ENCODE measurements at places on chromosomes 7 and 10. TPM values are rescaled to one million over a fixed set of nuclear protein-coding genes. Genes with fewer than 3 reads are reported as not detected.

DNA sequence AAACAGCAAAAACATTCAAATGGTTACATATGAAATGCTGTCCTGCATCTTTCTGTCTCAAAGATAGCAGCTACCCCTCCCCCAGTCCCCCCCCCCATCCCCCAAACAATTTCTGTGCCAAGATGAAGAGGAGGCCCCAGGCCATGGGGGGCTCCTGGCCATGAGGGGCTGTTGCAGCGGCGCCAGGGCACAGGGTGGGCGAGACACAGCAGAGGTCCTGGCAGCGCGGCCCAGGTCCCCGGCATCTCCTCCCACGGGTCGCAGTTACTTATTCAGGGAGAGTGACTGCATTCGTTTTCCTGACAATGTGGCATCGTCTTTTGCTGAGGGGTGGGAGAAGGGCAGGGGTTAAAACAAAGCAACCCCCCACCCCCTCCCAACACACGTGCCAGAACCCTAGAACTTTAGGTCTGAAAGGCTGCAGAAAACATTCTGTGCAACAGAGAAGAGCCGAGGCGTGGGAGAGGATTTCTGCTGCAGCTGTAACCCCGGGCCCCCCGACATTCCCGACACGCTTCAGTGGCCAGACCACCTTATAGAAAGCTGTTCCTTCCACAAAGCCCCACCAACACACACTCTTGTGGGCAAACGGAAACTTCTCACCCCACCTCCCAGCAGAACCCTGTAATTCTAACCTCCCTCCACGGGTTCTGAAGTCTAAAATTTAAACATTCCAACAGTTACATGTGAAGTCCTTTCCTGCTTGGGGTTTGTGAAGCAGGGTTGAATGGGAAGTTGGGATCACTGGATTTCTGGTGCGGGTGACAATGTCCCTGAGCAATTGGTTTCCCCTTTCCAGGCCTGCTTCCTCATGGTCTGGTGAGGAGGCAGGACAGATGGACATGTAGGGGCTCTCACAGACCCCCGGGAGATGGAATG is 11.7 kb downstream of the PDAP1 start:
- DNase-seq: no peak

DNA sequence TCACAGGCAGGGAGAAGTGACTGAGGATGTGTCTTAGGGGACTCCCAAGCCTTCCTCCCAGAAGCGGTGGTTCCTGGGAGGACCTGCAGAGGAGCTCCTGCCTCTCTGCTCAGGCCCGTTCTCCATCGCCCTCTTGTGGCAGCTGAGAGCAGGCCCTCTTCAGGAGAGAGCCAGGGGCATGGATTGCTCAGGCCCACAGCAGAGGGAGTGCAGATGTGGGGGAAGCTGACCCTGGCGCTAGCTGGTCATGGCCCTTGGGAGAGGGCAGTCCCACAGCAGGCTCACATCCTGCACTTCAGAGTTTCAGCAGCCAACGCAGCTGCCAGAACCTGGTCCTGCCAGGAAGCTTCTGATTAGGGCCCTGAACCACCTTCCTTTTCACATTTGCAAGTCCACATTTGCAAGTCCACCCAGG is 94.8 kb upstream of the TARP start:
- peak; percentile 68 for DNase-seq

DNA sequence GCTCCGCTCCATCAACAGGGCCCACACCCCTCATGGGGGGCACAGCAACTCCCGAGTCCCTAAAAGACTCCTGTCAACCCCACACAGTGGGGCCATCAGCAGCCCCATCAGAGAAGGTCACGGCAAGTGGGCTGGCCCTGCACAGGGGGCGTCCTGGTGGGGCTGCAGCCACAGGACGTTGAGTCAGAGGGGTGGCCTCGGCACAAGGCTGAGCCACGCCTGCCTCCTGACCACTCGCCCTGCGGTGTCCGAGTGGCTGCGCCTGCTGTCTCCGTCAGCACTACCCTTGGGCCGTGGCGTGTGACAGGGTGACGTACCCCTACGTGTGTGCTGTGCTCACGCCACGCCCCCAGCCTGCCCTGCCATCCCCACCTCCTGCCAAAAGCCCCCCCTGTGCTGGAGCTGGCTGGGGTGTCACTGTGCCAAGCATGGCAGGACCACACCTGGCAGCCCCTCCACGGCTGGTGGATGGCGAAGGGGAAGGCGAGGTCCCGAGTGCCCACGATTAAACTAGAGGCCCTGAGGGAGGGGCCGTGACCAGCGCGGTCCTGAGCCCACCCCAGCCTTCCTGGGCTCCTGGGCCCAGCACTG is 26.0 kb upstream of the NKX6-2 start:
- no peak for DNase-seq

DNA sequence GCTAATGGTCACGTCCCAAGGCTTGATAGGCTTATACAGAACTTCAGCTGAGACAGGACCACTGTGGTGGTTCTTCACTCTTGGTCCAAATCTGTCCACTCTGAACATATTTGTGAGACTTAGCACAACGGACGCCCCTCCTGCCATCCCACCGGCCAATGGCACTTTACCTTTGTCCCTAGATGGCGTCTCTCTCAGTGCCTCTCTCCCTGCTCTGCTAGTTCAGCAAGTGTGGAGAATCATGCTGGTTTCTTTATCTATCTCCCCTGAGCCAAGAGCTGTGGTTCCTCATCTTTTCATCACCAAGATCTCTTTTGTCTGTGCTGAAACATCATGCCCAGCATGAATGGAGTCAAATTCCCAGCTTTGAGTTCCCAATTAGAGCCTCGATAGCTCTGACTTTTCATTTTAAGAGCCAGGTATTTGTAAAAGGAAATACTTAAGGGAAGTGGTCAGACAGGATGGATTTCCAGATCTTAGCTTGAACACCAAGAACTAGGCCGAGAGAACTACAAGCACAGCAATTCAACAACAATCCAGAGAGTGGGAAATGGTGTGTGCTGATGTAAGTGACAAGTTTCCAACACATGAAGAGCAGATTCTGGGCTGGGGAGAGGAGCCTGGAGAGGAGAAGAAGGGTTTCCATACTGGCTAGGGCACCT is 69.5 kb downstream of the ZNF800 start:
- DNase-seq: no peak

- DNase-seq: no peak
Observed at GRCh38 chr7:80770675-80771081, 132.2 kb downstream of the CD36 start.

DNA sequence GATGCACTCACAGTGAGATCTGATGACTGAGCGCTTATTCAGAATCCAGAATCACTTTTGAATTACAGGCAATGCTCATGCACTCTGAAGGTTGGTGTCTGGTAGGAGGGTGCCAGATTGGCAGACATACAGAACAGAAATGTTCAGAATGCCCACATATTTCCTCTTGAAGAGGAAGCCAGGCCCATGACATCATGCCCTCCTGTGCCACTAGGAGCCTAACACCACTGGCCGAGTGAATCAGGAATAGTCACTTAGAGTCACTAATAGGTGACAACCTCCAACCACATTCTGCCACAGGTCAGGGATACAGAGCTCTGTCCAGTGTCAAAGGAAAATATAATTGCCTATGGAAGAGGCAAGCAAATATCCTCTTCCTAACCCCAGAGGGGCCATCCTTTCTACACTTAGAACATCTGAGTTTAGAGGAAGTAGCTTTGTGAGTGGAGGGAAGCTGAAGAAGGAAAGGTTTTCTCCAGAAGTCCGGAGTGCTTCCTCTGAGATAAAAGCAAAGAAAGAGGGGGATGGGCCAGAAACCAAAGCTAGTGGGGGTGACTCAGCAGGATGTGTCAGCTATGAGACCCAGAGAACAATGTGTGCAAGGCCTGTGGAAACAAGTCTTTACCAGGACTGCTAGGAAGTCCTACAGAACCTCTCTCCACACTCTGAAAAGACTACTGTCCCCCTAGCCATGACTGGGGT is 838.8 kb downstream of the GRID1 start:
- DNase-seq: no peak

GRCh38 chr10:72186258-72186981 is 29.4 kb upstream of the ANAPC16 start:
- DNase-seq: no peak

The EBF3 gene
- not detected for total RNA-seq

- no peak for DNase-seq
Observed at GRCh38 chr10:26335574-26336093, 102.5 kb upstream of the APBB1IP start.

DNA sequence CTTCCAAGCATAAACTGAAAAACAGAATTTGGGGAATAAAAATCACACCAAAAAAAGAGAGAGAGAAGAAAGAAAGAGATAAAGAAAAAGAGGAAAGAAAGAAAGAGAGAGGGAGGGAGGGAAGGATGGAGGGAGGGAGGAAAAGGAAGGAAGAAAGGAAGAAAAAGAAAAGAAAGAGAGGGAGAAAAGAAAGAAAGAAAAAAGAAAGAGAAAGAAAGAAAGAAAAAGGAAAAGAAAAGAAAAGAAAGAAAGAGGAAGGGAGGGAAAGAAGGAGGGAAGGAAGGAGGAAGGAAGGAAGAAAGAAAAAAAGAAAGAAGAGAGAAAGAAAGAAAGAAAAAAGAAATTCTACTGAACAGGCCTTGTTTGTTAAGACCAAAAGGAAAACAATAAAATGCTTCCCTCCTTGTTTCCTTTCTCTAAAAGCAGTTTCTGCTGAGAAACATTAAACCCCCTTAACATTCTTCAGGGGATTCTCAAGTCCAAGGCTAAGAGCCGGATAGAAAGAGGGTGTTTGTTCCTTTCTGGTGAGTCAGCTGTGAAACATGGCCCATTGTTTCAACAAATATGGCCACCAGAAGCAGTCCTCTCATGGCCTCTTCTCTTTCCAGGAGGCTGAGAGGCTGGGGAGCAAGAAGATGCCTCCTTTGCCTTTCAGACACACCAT is 46.9 kb upstream of the GPAM start:
- DNase-seq: no peak

DNA sequence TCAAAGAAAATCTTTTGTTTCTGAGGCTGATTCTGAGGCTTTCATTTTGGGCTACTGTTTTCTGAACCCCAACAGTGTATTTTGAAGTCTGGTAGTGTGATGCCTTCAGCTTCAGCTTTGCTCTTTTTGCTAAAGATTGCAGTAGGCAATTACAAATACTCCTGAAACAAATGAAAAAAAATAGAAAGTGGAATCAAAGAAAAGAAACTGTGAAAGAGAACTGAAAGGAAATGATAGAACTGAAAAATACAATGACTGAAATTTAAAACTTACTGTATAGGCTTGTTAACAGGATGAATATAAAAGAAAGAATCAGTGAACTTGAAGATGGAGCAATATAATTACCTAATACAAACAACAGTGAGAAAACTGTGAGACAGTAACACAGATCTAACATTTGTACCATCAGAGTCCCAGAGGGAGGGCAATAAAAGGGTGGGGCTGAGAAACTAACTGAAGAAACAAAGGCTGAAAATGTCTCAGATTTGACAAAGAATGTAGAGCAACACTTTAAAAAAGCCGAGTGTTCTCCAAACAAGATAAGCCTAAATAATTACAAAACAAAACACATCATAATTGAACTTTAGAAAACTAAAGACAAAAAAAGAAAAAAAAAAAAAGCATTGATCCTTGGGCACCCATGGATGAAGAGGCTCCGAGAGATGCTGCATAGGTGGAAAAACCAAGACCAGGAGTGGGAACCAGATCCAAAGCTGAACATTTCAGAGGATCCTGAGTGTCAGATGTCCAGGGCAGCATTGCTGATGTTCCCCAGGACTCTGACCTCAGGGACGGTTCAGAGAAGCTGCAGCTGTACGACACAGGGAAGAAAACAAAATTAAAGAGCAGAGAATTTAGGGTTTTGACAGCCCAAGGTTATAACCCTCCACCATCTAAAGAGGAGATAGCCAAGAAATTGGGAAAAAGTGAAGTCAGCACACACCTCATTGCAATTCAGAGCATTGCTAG is 223.2 kb upstream of the IGFBP3 start:
- DNase-seq: no peak

The FAM25A gene
- total RNA-seq: not detected

DNA sequence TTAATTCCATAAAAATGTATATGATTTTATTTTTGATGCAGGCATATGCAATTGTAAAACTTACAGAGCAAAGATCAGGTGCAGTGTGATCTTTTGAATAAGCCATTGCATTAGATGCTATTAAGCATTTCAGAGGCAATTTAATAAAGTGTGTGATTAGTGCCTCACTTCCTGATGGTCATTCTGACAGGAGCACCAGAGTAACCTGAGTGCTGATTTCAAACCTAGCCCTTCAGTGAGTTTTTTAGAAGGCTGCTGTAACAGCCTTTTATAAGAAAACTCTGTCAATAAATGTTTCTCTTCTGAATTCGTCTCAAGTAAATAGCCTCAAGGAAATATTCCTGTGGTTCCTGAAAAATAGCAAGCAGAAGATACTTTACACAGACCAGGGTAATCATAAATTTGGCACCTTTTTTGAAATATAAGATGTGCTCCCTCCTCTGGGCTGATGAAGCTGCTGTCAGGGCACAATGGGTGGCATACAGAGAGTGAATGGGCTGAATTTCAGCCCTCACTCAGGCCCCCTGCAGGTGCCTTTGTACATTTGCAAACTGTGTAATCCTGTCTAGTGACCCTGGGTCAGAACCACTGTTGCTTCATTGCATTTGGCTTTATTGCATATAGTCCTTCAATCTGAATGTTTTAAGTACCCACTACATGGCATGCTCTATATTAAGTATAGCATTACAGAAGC is 193.7 kb upstream of the CSTF2T start:
- no peak for DNase-seq

- DNase-seq: no peak
Observed at GRCh38 chr10:88389456-88389855, 193.7 kb downstream of the RNLS start.

The SPDYE2 gene
- total RNA-seq: 0.08 TPM

The C10orf67 gene
- not detected for total RNA-seq

The ADAM8 gene
- 5.4 TPM for total RNA-seq

DNA sequence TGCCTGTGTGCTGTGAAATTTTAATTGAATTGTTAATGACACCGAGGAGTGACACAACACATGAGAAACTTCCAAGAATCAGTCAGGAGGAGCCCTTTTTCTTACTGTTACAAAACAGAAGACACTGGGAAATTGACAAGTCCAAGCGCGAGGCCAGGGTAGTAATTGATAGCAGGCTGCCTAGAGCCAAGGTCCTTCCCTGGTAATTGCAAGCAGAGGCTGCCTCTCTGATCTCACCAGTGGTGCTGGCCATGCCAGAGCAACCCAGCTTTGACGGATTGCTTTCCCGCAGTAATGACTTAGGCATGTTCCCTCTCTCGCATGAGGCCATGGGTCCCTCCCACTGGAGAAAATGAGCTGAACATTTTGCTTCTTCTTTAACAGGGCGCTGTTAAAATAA is 111.5 kb downstream of the LRMDA start:
- DNase-seq: no peak

- no peak for DNase-seq
Observed at GRCh38 chr7:33764752-33765451, 140.4 kb upstream of the BMPER start.
